ENCODE measurements at places on chromosomes 13 and 19. TPM values are rescaled to one million over a fixed set of nuclear protein-coding genes. Genes with fewer than 3 reads are reported as not detected.

GRCh38 chr19:51410950-51411748 is 6.3 kb downstream of the SIGLEC10 start:
- no peak overlapping the region for H3K4me3 ChIP-seq
- no peak overlapping the region for H3K27ac ChIP-seq
- H3K36me3 ChIP-seq: peaks cover 3% of the 10 kb centered on the region
- peaks cover 41% of the 10 kb centered on the region for H3K27me3 ChIP-seq

- no peak for DNase-seq
- no peak overlapping the region for H3K27ac ChIP-seq
- peaks cover 34% of the 10 kb centered on the region for H3K27me3 ChIP-seq
- no peaks in the 10 kb centered on the region for H3K4me1 ChIP-seq
- peaks cover 5% of the 10 kb centered on the region for H3K36me3 ChIP-seq
- H3K4me3 ChIP-seq: no peak overlapping the region
Observed at GRCh38 chr13:51553531-51553930, 30.7 kb upstream of the WDFY2 start.

GRCh38 chr13:74550039-74550438 is 415.8 kb upstream of the KLF12 start:
- H3K4me1 ChIP-seq: peaks cover 4% of the 10 kb centered on the region
- H3K36me3 ChIP-seq: no peaks in the 10 kb centered on the region
- H3K27me3 ChIP-seq: no peaks in the 10 kb centered on the region
- H3K27ac ChIP-seq: peak overlapping the region; percentile 32

DNA sequence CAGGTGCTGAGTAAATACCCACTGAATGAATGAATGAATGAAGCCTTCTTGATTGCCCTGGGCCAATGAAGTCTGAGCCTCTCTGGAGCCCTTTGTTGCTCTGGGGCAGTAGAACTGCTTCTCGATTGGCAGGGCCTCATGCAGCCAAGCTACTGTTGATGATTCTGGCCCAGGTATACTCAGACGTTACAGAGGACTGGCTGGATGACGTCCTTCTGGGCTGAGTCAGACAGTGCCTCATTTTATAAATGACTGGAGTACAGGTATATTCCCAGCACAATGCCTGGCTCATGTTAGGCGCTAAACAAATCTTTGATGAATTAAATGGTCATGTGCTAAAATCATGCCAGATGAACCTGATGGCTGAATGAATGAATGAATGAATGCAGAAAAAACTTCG is 243.8 kb upstream of the MAB21L1 start:
- H3K4me1 ChIP-seq: peaks cover 7% of the 10 kb centered on the region
- H3K27me3 ChIP-seq: peaks cover 32% of the 10 kb centered on the region
- H3K4me3 ChIP-seq: no peak overlapping the region

DNA sequence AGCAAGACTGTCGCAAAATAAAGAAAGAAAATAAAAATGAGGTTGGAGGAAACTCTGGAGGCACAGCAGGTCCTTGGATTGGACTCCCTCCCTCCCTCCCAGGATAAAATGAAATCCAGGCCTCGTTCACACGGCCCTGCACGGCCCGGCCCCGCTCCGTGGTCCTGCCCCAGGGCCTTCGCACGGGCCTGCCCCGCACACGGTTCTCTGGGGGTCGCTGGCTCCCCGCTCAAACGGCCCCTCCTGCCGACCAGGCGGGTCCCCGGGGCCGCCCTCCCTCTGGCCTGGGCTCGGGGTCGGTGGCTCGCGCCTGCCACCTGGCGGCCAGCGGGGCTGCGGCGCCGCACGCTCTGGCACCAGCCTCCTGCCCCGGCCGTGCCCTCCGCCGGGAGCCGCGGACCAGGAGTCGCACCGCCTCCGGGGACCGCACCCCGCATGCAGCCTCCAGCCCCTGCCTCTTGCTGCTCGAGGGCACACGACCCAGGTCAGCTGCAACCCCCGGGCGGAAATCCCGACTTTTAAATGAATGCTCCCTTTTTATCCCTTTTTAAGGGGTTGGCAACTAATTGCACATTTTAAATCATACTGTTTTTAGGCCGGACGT is 1.5 kb upstream of the WDR18 start:
- DNase-seq: peak; percentile 71
- no peaks in the 10 kb centered on the region for H3K27me3 ChIP-seq
- H3K4me3 ChIP-seq: peak overlapping the region; percentile 21
- H3K27ac ChIP-seq: no peak overlapping the region
- peaks cover 15% of the 10 kb centered on the region for H3K4me1 ChIP-seq
- H3K36me3 ChIP-seq: no peaks in the 10 kb centered on the region

GRCh38 chr19:5349041-5349440 is 8.4 kb upstream of the PTPRS start:
- H3K4me3 ChIP-seq: no peak overlapping the region
- H3K27me3 ChIP-seq: peaks cover 21% of the 10 kb centered on the region
- DNase-seq: no peak
- no peaks in the 10 kb centered on the region for H3K4me1 ChIP-seq
- no peak overlapping the region for H3K27ac ChIP-seq

- no peak for DNase-seq
- H3K27ac ChIP-seq: no peak overlapping the region
- H3K36me3 ChIP-seq: peaks cover 2% of the 10 kb centered on the region
- H3K27me3 ChIP-seq: no peaks in the 10 kb centered on the region
- H3K4me1 ChIP-seq: no peaks in the 10 kb centered on the region
Observed at GRCh38 chr19:1373042-1373533, 10.6 kb upstream of the NDUFS7 start.

GRCh38 chr13:46150134-46150693 is 31.8 kb downstream of the LCP1 start:
- peaks cover 26% of the 10 kb centered on the region for H3K4me1 ChIP-seq
- H3K4me3 ChIP-seq: no peak overlapping the region
- H3K27ac ChIP-seq: peak overlapping the region; percentile 93
- H3K27me3 ChIP-seq: no peaks in the 10 kb centered on the region
- no peak for DNase-seq
- H3K36me3 ChIP-seq: peaks cover 21% of the 10 kb centered on the region

DNA sequence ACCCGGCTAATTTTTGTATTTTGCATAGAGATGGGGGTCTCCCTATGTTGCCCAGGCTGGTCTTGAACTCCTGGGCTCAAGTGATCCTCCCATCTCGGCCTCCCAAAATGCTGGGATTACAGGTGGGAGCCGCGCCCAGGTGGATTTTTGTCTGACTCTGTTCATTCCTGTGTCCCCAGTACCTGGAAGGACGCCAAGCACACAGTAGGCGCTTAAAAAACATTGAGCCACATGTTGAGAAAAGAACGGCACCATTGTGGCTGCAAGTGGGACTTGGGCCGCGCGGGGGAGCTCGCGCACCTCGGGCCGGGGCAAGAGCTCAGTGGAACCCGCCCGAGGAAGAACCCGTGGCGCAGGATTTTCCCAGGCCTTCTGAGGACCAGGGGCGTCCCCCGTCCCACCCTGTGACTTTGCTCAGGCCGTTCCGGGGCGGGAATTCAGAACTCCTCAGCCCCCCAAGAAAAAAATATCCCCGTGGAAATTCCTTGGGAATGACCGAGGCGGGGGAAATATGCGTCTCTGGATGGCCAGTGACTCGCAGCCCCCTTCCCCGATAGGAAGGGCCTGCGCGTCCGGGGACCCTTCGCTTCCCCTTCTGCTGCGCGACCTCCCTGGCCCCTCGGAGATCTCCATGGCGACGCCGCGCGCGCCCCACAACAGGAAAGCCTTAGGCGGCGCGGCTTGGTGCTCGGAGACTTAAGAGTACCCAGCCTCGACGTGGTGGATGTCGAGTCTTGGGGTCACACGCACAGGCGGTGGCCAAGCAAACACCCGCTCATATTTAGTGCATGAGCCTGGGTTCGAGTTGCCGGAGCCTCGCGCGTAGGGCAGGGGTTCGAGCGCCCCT is 1.4 kb upstream of the ICAM1 start:
- H3K27me3 ChIP-seq: no peaks in the 10 kb centered on the region
- peak overlapping the region; percentile 93 for H3K27ac ChIP-seq
- peaks cover 2% of the 10 kb centered on the region for H3K36me3 ChIP-seq
- DNase-seq: peak; percentile 90
- peaks cover 24% of the 10 kb centered on the region for H3K4me1 ChIP-seq

DNA sequence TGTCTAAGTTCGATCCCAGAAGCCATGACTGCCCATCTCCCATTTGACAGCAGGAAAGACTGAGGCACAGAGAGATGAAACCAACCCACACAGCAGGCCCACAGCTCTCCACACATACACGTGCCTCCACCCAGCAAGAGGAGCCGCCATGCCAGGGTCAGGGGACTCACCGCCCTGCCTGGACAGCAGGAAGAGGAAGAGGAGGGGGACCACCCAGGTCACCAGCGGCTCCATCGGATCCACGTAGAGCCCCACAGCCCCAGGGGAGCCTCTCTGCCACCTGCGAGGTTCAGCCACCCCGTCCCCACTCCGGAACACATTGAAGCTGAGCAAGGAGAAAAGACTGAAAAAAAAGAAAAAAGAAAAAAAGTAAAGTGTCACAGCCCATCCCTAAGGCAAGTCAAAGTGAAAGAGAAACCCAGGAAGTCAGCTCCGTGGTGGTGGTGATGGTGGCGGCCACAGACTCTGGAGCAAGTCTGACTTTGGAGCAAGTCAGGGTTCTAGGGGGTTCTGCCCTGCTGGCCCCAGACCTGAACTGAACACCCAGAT is at the start of gene IL12RB1:
IL12RB1 (minus strand) TSS at position 345 of the 549 bp plus-strand sequence; CDS start at position 234, 111 bp downstream.
- peaks cover 55% of the 10 kb centered on the region for H3K4me1 ChIP-seq
- peaks cover 7% of the 10 kb centered on the region for H3K36me3 ChIP-seq
- H3K4me3 ChIP-seq: peak within 1 kb of the TSS; percentile 94

- no peak overlapping the region for H3K27ac ChIP-seq
- no peak for DNase-seq
- H3K4me1 ChIP-seq: no peaks in the 10 kb centered on the region
- peaks cover 13% of the 10 kb centered on the region for H3K27me3 ChIP-seq
- no peaks in the 10 kb centered on the region for H3K36me3 ChIP-seq
Observed at GRCh38 chr13:98675837-98676236, 76.6 kb downstream of the SLC15A1 start.

DNA sequence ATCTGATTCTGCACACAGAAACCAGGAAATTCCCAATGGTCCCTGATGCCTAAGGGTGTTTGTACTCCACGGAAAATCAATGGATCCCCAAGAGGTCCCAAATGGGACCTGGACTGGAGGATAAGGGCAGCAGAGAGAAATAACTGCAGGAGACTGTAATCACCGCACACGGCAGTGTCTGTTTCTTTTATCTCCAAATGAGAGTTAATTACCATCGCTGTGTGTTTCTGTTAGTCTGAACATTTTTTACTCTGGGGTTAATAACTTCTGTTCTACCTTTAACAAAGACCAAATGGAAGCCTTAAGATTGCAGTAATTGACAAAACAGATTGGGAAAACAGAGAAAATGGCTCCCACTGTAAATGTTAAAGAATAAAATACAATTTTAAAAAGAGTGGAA is 320.9 kb downstream of the DCLK1 start:
- peaks cover 2% of the 10 kb centered on the region for H3K27me3 ChIP-seq
- H3K36me3 ChIP-seq: no peaks in the 10 kb centered on the region
- H3K27ac ChIP-seq: no peak overlapping the region
- DNase-seq: no peak

GRCh38 chr13:84296401-84296800 is 414.1 kb upstream of the SLITRK1 start:
- no peak for DNase-seq
- no peak overlapping the region for H3K27ac ChIP-seq
- no peaks in the 10 kb centered on the region for H3K36me3 ChIP-seq
- no peak overlapping the region for H3K4me3 ChIP-seq
- no peaks in the 10 kb centered on the region for H3K4me1 ChIP-seq

DNA sequence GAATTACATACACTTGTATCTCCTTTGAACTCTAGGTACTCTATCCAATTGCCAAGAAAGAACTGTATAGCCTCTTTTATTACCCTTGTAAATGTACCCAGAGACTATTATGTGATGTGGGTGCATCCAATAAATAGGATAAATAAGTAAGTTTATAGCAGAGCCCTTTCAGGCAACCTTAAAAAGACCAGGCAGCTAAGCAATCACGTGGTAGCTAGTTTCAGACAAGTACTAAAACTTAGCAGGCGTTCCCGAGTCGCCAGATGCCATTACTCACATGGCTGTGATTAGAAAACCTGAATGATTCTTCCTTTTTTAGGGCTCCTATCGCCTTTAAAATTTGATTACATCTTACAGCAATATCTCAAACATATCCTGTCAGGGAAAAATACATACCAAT is 1303.0 kb downstream of the EFNB2 start:
- H3K27ac ChIP-seq: no peak overlapping the region
- H3K27me3 ChIP-seq: no peaks in the 10 kb centered on the region
- no peaks in the 10 kb centered on the region for H3K4me1 ChIP-seq

- no peaks in the 10 kb centered on the region for H3K27me3 ChIP-seq
- H3K36me3 ChIP-seq: peaks cover 6% of the 10 kb centered on the region
- H3K4me3 ChIP-seq: no peak overlapping the region
- no peak overlapping the region for H3K27ac ChIP-seq
- DNase-seq: no peak
- peaks cover 25% of the 10 kb centered on the region for H3K4me1 ChIP-seq
Observed at GRCh38 chr13:19681517-19681916, 48.1 kb downstream of the MPHOSPH8 start.

- H3K27ac ChIP-seq: no peak overlapping the region
- H3K4me3 ChIP-seq: no peak overlapping the region
- H3K4me1 ChIP-seq: peaks cover 14% of the 10 kb centered on the region
- H3K27me3 ChIP-seq: no peaks in the 10 kb centered on the region
Observed at GRCh38 chr13:23716401-23716800, 146.2 kb downstream of the TNFRSF19 start.

DNA sequence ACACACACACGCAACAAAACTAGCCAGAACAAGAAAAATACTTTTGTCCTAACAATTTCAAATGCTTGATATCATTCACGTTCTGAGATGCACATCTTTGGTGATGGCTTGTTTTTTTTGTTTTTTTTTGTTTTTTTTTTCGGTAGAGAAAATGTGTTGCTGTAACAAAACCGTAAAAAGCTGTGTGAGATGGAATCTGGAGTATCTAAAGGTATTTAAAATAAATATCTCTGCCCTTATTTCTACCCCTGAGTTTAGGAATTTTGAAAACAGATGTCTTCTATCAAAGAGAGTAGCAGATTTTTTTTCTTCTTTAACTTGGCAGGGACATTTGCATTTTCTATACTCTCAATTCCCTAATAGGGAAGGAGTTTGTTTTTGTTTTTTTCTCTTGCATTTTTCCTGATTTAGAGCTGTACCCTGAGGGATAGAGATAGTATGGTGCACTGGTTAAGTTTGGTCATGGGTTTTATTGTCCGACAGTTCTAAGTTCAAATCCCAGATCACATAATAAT is 446.6 kb downstream of the KLF5 start:
- no peaks in the 10 kb centered on the region for H3K4me1 ChIP-seq
- H3K27me3 ChIP-seq: peaks cover 7% of the 10 kb centered on the region
- DNase-seq: no peak
- H3K36me3 ChIP-seq: peaks cover 3% of the 10 kb centered on the region

The APOC1 gene
- total RNA-seq: not detected

The COX6B2 gene
- total RNA-seq: 0.62 TPM

The RAB20 gene
- 1.4 TPM for total RNA-seq

The MCF2L gene
- 9.7 TPM for total RNA-seq

The C1QTNF9B gene
- total RNA-seq: not detected

The DDX49 gene
- 49.1 TPM for total RNA-seq

The GSX1 gene
- total RNA-seq: not detected

The ZNF491 gene
- total RNA-seq: 0.26 TPM

The CBY2 gene
- total RNA-seq: not detected
